ENCODE measurements at places on chromosomes 3 and 15.

- peak; percentile 5 for DNase-seq
These were observed 103.3 kb downstream of the IL1RAP start for GRCh38 chr3:190617185-190617584.

GRCh38 chr3:130393594-130393993 lies 48.1 kb downstream of the COL6A5 start:
- DNase-seq = no peak

- DNase-seq = no peak
These were observed 165.3 kb upstream of the TBL1XR1 start for GRCh38 chr3:177362626-177363025.

- DNase-seq = no peak
These were observed 326.8 kb upstream of the FRG2C start for GRCh38 chr3:75337226-75337900.

Data from activated CD4-positive, alpha-beta T cell treated with anti-CD3 and anti-CD28 coated beads, Interleukin-2, amount 50 U/mL, for 4 hours (primary cell).